Stimulated activated CD8-positive, alpha-beta memory T cell treated with anti-CD3 and anti-CD28 coated beads, Interleukin-4, amount 100 ng/mL, for 4 hours (primary cell): ENCODE measurements at places on chromosomes 3 and 15.

DNA sequence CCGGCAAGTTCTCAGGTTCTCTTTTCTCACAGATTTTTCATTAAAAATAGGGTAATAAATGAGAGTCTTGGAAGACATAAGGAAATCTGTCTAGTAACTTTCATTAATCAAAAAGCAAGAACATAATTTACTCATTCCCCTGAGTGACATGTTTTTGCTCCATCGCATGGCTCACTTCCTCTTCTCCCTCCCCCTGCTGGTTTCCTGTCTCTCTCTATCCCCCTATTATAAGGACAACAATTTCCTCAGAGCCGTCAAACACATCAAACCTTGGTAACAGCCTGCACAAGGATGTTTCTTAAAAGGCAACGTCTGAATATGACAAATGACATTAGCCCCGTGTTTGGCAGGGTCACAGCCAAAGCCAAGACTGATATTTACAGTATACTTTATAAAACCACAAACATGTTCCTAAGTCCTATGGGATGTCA, 1149.6 kb downstream of the IGSF11 start:
- no peak for DNase-seq

DNA sequence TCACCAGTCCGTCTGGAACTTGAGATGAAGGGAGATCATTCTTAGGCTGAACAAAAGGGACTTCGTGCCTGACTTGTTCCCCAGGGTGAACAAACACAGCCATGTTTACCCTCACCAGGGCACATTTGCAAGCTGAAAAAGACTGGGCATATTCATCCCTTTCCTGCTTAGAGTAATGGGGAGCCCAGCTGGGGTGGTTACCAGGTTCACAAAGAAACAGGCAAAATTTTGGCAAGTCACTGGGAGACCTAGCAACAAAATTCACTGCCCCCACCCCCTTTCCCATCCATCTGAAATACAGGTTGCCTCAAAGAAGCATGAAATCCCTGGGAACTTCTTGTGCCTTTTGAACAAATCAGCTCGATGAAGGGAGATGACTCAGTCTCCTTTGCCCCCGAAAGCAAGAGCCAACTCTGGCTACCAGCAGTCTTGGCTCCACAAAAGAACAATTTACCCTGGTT, 775.0 kb downstream of the SQOR start:
- no peak for DNase-seq

DNA sequence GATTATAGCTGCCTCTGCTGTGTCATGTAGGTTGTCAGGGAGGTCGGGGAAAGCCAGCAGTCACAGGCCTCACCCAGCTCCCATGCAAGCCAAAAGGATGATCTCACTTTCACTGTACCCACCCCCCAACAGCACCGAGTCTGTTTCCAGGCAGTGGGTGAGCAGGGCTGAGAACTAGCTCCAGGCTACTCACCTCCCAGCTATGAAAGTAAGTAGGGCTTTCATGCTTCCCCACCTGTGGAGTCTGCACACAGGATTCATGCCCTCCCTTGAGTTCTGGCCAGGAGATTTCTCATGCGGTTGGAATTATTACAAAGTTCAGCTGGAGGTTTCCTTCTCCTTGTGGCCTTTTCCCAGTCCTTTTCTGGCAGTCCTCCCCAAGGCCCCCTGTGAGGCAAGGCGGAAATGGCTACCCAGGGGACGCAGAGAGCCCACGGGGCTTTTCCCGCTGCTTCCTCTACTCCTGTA, 356.2 kb downstream of the SV2B start:
- DNase-seq = no peak

DNA sequence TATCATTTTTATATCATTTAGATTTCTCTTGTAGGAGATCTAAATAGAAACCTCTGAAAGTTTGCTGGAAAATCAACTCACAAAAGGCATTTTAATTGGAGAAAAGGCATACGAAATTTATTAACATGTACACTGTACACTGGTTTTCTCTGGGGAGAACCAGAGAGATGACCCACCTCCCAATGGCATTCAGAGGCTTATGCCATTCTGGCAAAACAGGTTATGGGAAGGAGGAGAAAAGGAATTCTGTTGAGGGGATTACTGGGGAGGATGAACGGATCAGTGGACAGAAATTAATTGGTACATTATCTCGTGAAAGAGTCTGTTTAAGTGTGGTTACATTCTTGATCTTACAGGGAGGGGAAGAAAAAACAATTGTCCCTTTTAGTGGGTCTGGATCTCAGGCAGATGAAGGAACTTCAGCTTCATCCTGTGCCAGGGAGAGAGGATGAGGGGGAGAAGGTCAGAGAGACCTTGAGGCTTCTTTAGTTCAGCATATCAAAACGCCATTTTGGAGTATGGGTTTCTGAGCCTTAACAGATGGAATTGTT, 16.5 kb downstream of the RAB11A start:
- DNase-seq = no peak

DNA sequence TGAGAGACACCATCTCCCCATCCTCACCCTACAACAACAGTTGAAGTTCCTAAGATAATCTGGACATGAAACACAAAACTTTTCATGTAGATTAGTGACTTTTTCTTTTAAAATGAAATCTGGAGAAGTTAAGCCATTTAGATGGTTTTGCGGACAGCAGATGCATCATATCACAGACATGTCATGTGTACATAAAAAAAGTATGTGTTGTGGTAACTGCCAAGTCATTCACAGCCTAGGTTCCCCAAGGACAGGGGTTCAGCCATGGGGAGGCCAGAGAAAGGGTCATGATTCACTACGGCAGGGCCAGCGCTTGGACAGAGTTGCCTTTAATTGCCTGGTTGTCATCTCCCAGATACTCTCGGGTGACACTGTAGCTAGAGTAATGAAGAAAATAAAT, 163.2 kb downstream of the PDZRN3 start:
- DNase-seq = no peak

DNA sequence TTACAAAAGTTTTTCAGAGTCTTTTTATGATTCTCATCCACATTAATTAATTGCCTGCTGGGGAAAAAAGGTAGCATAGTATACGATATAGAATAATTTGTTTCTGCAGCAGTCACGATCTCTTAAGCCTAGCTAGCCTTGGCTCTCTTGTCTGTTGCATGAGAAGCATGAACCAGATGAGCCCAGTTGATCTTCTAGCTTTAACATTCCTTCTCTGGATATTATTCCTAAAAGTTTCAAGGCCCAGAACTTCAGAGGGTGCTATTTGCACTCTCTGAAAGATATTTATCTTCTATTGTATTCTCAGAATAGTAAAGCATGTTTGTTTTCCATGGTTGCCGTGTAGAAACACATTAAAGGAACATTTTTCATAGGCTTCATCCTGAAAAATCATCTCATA, 69.3 kb downstream of the BTLA start:
- no peak for DNase-seq

GRCh38 chr15:41337047-41337446, 4.4 kb downstream of the NUSAP1 start:
- no peak for DNase-seq

- DNase-seq = no peak
Measured at GRCh38 chr3:118742760-118743159, 291.9 kb downstream of the IGSF11 start.

- no peak for DNase-seq
Measured at GRCh38 chr3:108602935-108603294, 13.4 kb downstream of the DZIP3 start.

DNA sequence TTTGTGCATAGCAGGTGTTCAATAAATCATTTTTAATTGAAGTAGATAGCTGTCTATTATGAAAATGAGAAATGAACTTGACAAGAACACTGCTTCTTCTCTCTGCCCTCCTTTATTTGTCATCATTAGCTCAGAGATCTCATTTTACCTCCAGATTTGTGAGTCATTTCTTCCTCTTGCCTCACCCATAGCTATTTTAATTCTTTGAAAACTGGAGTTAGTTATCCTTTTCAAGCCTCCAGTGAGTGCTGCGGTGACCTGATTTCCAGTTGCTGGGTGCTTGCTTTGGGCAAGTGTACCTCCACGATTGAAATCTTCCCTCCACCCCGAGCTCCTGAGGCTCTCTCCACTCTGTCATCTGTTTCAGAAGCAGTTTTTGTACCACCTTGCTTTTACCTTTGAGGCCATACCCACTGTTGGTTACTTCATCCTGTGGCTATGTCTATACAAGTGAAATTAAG, 114.6 kb downstream of the NFKBIZ start:
- no peak for DNase-seq

- no peak for DNase-seq
Measured at GRCh38 chr3:50523279-50523811, 19.9 kb upstream of the CACNA2D2 start.
